ENCODE measurements at places on chromosomes 13 and 19.

DNA sequence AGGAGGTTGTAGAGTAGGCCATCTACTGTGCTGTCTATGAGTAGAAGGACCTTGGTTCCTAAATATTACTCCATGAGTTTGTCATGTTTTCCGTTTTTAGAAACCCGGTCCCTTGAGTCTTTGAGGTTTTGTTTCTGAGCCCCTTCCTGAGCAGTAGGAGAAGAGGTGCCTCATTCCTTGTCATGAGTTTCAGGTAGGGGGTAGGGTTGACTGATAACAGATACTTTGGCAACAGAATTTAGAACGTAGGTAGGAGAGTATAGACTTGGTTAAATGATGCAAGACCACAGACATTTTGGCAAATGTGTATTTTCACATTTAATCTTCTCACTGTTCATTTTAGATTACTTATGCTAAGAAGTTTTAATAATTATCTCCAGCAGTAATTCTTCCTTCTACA lies 24.6 kb downstream of the LMO7 start:
- no peak for DNase-seq

DNA sequence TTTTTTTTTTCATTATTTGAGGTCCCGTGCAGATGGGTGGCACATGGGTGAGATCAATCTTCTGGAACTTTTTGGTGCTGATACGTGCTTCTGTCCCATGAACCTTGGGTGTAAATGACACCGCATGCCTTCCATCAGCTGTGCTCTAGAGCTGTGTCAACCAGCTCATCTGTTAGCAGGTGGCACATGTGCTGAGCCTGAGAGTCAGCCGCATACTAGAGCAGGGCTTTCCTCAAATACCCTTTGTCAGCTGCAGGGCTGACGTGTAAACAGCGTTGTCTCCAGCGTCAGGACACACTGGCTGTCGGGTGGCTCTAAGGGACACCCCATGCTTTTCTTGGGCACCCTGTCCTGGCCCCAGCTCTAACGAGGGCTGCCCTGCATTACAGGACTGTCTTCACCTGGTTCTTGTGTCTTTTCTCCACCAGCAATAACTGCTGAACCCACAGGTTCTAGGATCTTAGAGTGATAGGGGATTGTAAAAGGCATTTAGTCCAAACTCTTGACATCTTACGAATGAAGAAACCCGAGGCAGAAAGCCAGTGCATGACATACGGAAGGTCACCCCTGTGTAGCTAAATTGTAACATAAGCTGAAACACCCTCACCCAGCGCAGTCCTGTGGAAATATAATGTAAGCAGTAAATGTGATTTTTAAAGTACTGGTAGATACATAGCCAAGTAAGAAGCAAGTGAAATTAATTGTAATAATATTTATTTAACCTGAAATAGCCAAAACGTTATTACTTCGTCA lies 119.5 kb downstream of the LRCH1 start:
- DNase-seq, result no peak

GRCh38 chr19:40282920-40283319 lies 2.2 kb downstream of the AKT2 start:
- DNase-seq, result no peak

GRCh38 chr13:20997301-20998161 lies 63.9 kb downstream of the LATS2 start:
- DNase-seq, result peak; percentile 95

DNA sequence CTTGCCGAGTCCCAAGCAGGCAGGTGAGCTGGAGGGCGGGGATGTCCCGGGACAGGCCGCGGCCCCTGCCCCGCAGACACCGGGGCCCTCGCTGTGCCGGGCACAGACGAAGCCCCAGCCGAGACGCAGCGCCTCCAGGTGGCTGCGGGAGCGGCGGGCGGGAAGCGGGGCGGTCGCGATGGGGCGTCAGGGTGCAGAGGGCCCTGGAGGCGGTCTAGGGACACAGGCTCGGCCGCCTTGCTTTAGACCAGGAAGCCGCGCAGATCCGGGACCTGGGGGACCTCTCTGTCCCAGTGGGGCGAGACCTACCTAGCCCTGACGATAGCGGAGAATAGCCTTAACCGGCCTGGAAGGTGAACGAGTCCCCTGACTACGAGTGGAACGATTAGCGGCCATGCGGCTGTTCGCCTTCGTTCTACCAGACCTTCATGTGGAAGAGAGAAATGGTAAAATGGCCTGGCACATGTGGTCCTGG lies 4.2 kb upstream of the ZNF564 start:
- DNase-seq, result no peak

GRCh38 chr13:24307211-24308067 lies 1.9 kb upstream of the C1QTNF9 start:
- no peak for DNase-seq

DNA sequence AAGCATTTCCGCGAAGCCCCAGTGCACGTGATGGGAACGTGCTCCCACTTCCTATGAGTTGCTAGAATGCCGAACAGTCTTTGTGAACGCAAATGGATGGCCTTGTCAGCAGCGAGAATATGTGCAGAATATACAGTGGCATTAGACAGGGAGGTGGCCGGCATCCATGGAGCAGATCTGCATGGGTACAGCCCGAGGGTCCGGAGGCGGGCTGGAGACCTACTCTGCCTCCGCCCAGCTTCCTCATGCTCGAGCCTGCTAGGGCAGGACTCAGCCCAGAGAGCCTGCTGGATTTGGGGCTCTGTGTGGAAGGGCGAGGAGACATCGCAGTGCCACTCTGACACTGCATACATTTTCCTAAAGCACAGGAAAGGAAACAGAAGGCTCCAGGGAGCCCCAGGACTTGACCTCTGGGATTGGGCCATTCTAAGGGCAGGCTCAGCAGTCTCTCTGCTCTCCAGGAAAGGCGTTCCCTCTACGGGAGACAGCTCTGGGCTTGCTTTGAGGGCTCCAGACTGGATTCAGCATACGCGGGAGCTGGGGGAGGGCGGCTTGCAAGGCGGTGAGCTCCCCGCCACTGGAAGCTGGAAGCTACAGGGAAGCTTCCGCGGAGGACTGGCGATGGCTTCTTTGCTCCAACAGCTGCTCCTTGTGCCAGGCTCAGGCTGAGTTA lies 55.9 kb upstream of the UQCRFS1 start:
- no peak for DNase-seq

DNA sequence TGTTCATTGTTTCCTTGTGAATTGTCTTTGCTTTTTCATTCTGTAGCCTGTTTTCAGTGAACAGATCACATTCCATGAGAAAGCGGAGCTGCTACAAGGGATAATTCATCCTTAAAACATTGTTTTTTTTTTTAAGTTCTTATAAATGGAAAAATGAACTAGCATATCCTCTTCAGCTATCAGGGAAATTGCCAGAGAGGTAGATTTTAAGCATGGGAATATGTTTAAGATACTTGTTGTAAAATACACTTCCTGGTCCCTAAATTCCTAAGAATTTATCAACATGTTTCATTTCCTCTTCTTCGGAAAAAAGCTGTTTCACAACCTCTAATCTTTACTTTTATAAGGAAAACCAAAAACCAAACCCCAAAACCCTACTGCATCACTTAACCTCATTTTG lies 238.0 kb downstream of the POSTN start:
- DNase-seq, result no peak

- DNase-seq, result no peak
These were observed 601.8 kb downstream of the SLITRK6 start for GRCh38 chr13:85197431-85197830.

DNA sequence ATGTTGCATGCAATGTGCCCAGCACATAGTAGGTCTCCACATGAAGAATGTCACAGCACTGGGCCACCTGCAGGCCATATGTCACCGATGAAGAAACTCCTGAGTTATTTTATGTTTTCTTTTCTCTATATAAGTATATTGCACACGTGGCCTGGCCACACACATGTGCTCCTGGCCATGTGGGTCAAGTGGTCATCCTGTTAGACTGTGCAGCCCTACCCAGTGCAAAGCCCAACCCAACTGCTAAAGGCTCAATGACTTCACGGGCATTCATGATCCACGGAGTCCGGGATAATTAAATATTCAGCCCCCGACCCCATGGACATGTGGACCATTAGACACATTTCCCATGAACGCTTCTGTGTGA lies 163.2 kb downstream of the TEX29 start:
- DNase-seq, result no peak

DNA sequence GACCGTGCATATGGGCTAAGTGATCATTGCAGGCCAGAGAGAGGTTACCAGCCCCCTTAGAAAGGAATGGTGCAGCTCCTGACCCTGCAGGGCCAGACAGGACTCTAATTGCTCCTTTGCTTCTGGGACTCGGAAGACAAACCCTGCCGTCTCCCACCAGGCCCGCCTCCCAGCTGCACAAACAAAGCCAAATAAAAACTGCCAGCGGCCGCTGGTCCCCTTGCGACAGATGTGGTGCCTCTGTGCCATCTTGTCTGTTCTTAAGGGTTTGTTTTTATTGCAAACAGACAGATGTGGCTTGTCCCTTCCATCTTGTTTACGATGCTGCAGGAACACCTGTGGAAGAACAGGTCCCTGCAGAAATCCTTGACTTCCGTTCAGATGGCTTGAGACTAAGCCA lies 434.4 kb upstream of the TSHZ3 start:
- DNase-seq, result no peak

GRCh38 chr19:11202488-11203193 lies 5.3 kb upstream of the KANK2 start:
- no peak for DNase-seq

DNA sequence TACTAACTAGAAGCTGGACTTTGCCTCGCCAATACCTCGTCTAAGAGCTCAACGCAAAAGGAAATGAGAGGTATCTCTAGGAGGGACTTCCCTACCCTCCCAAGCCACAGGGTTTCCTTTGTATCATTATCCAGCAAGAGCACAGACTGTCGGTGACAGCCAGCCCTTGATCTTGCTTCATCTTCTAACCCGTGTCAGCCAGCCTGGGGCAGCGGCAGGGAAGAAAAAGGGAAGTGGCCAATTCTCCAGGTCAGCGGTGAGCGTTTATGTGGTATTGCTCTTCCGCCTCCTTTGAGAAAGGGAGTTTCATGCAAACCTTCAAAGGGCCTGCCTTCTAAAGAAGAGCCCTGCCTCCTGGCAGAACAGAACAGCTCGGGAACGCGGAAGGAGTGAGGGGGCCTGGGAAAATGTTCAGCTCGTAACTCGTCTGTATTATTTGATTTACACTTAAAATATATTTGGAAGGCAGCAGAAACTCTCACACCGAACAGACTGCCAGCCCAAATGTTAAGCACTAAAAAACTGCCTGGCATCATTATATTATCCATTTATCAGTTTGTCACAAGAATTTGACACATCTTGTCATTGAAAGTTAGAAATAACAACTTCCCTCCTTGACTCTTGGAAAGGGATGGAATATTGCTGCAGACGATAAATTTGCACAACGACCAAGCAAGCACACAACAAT lies 41.8 kb downstream of the EFNB2 start:
- DNase-seq, result no peak

- DNase-seq, result no peak
These were observed 4.5 kb upstream of the CSNK1G2 start for GRCh38 chr19:1936430-1936829.

- DNase-seq, result no peak
These were observed 905.0 kb downstream of the GPC5 start for GRCh38 chr13:92303428-92303827.

- DNase-seq, result no peak
These were observed 10.5 kb downstream of the CDADC1 start for GRCh38 chr13:49258089-49258796.

DNA sequence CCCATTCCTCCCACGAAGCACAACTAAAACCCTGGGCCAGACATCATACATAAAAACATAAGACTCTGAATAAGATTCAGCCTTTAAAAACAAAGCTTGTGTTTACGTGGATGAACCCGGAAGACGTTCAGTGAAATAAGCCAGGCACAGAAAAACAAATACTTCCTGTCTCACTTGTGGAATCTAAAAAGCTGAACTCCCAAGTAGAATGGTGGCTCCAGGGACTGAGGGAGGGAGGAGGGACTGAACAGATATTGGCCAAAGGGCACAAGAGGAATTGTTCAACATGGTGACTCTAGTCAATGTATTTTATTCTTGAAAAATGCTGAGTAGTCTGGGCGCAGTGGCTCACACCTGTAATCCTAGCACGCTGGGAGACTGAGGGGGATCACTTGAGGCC lies 35.7 kb upstream of the TPM4 start:
- DNase-seq, result no peak

DNA sequence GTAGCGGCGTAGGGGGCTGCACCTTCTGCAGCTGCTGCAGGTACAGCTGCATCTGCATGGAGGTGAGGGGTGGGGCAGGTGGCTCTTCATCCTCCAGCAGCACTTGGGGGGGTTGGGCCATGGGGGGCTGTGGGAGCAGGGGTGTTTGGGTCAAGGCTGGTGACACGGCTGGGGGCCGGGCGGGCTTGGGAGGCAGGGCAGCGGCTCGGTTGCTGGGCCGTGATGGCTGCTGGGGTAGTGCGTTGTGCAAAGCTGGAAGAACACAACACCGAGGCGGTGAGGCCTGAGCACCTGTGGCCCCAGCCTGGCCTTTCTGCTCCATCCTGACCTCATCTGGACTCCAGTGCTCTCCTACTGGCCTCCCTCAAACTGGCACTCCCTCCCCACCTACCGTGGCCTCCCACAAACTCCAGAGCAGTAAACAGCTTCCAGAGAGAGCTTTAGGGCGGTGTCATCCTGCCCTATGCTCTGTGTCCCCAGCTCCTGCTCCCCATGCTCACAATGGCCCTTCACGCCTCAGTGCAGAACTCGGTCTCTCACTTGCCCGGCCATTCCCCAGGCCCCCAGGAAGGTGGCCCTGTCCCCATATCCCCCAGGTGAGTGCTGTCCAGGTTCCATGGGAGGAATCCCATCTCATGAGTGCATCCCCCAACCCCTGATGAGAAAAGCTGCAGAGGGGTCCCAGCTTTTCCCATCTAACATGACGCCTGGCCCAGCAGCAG lies 11.1 kb upstream of the EPHX3 start:
- no peak for DNase-seq

- no peak for DNase-seq
These were observed 11.0 kb upstream of the CASP14 start for GRCh38 chr19:15038294-15038693.

- DNase-seq, result peak; percentile 65
These were observed 31.8 kb upstream of the SPART start for GRCh38 chr13:36377826-36378468.

DNA sequence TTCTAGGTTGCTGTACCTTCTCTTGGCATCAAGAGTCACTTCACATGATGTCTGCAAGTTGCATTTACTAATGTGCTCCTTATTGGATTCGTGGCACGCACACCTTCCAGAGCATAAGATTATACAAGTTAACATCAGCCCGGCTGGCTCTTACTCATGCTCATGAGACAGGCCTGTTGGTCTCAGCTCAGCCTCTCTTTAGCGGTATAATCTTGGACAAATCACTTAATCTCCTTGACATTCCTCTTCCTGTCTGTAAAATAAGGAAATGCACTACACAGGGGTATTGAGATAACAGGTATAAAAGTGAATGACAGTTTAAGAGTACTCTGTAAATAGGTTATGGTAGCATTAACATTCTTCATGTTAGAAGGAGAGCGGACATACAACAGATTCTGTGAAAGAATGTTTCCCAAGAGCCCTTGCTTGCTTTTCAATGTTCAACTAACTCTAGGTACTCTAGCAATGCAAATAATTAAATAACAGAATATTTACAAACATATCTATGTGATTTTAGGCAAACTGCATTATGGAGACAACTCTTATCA lies 181.1 kb downstream of the FGF14 start:
- no peak for DNase-seq

GRCh38 chr19:13169769-13170168 lies 19.6 kb downstream of the IER2 start:
- DNase-seq, result no peak

All from fibroblast of skin of left biceps (primary cell).